ENCODE measurements at places on chromosomes 7 and 10.
A peak's percentile ranks its signal among the peaks of the same experiment; 100 is the strongest.

GRCh38 chr7:516216-516605 lies 3.4 kb downstream of the PDGFA start:
- H3K27ac ChIP-seq = no peak overlapping the region
- peaks cover 21% of the 10 kb centered on the region for H3K27me3 ChIP-seq
- peaks cover 9% of the 10 kb centered on the region for H3K4me1 ChIP-seq
- H3K36me3 ChIP-seq = no peaks in the 10 kb centered on the region
- DNase-seq = no peak

DNA sequence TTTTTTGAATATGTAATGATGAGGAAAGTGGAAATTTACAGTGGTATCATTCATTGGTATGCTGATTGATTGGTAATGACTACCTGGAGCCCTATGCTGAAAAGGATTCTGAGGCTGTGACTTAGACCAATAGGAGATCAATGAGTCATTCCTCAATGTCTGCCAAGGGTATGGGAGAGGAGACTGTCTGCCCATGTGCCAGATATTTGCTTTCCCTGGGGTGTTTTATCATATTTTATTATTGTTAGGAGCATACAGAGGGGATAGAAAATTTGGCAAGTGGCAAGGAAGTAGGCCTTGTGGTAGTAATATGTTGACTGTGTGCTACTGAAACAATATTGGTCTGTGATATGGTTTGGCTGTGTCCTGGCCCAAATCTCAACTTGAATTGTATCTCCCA lies 54.8 kb downstream of the ASAH2B start:
- H3K27ac ChIP-seq = no peak overlapping the region
- H3K27me3 ChIP-seq = peaks cover 15% of the 10 kb centered on the region
- H3K4me3 ChIP-seq = no peak overlapping the region
- H3K4me1 ChIP-seq = no peaks in the 10 kb centered on the region
- H3K36me3 ChIP-seq = peaks cover 3% of the 10 kb centered on the region

DNA sequence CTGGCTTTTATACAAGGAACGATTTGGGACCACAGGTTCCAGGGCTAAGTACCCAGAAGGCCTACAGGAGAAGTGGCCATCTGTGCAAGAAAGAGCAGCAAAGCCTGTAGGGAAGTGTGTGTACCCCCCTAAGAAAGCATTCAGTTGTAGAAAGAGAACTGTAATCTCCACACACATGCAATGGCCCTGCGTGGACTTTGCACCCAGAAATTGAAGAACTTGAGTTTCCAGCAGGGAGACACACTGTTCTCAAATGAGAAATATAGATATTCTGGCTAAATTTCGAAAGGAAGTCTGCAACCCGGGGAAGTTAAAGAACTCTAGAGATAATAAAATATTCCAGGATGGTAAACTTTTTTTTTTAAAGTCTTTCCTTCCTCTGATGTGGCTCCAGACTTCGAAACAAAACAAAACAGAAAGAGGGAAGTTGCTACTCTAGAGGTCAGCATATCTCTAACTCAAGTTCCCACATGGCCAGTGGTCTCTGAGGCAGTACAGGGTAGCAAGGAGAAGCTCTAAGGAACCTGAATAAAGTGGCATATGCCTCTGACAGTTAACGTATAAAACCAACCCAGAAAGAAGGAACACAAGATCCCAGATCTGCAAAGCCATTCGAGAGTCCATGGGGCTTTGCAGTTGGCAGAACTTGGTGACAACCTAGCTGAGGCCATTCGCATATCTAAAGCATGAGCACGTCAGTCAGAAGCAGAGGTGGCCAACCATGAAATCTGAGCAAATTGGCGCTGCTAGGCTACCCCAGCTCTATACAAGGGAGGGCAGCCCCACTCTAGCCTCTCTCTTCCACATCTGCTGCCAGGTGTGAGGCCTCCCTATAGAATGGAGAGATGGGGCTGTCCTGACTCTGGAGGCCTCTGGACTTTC lies 56.6 kb downstream of the ELMO1 start:
- no peaks in the 10 kb centered on the region for H3K36me3 ChIP-seq
- no peak for DNase-seq
- H3K27me3 ChIP-seq = no peaks in the 10 kb centered on the region

DNA sequence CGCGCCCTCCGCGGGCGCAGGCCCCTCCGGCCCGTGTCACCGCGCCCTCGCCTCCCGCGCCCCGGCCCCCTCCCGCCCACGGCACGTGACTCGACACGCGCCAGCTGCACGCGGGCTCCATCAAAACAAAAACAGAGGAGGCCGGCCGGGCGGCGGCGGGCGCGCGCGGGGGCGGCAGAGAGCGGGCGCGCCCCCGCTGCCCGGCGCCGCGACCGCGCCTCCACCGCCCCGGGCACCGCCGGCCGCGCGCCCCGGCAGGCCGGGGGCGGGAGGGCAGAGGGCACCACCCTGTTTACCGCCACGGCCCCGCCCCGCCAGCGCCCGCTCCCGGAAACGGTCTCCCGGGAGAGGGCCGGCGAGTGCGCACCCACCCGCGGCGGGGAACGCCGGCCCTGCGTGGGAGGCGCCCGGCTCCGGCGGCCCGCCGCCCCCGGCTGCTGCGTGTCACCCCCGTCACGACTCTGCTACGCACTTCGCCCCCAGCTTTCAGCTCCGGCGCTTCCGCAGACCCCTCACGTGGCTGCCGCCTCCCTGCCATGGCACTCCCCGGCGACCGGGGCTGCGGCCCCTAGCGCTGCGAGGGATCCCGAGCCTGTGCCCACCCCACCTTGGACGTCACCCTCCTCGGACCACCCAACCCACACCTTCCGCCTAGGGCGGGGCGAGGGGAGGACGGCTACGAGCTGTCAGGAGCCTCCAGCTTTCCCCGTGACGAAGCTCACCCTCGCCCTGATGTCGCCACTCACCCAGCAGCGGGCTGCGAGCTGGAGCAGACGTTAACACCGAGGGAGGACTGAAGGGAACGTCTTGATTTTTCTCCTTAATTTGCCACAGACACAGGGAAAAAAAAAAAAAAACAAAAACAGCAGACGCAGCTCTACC lies 221.6 kb upstream of the MKLN1 start:
- H3K4me1 ChIP-seq = peaks cover 70% of the 10 kb centered on the region
- H3K27ac ChIP-seq = peak overlapping the region; percentile 99
- no peaks in the 10 kb centered on the region for H3K27me3 ChIP-seq
- DNase-seq = peak; percentile 79

GRCh38 chr7:5064391-5065106 lies 18.9 kb downstream of the RBAK start:
- no peak for DNase-seq
- no peaks in the 10 kb centered on the region for H3K27me3 ChIP-seq
- H3K4me1 ChIP-seq = no peaks in the 10 kb centered on the region
- peaks cover 4% of the 10 kb centered on the region for H3K36me3 ChIP-seq
- H3K4me3 ChIP-seq = no peak overlapping the region
- no peak overlapping the region for H3K27ac ChIP-seq

DNA sequence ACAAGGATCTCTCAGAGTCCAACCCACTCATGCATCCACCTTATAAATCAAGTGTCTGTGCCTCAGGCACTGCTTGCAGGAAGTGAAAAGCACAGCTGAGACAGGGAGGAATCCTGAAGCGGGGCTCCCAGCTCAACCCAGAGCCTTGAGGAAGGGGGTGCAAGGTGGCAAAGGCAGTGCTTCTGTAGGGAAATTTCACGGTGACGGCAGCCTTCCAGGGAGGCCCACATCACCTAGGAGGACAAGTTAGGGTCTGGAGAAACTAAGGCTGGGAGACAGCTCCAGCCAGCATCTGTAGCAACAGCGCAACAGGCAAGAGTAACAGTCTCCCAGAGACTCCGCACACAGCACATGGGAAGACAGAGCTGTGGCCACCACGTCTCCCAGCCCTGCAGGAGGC lies 2.7 kb downstream of the AOC1 start:
- no peak for DNase-seq
- H3K27ac ChIP-seq = no peak overlapping the region
- peaks cover 10% of the 10 kb centered on the region for H3K36me3 ChIP-seq

DNA sequence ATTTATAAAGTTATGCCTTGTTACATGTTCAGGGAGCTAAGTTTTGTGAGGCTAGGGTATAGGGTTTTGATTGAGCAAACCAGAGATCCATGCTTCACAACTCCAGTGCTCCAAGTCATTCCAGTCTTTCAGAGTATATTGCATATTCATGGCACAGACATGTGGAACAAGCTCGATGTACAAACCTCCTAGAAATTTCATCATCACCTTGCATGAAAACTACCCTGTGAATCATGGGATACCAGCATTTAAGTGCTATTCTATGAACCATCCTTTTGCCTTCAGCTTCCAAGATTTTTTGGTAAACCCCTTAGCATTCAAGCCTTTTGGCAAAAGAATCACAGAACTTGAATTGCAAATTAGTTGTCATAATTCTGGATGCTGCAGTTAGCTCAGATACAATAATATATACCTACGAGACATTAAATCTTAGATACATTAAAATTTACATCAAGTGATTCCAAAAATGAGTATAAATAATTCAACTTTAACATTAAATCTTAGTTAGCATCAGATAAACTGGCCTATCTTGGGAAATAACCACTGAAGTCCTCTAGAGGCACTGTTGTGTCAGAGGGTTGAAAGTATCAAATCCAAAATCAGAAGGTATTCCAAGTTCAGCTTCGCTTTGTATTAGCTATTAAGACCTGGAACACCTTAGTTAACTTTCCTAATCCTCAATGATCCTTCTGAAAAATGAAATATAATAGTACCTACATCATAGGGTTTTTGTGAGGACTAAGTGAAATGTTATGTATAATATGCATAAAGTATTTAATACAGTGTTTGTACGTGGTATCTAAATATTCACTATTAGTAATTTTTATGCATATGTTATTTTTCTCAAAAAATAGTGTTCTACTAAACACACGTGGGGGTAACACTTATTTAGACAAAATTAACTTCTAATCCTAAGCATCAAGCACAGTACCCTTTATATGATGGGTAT lies 55.5 kb upstream of the CABCOCO1 start:
- no peak for DNase-seq
- no peaks in the 10 kb centered on the region for H3K4me1 ChIP-seq
- peaks cover 18% of the 10 kb centered on the region for H3K27me3 ChIP-seq
- no peaks in the 10 kb centered on the region for H3K36me3 ChIP-seq

- no peaks in the 10 kb centered on the region for H3K27me3 ChIP-seq
- no peaks in the 10 kb centered on the region for H3K36me3 ChIP-seq
- no peak overlapping the region for H3K27ac ChIP-seq
- H3K4me3 ChIP-seq = no peak overlapping the region
These were observed 442.0 kb downstream of the GFRA1 start for GRCh38 chr10:115831016-115831415.

- no peaks in the 10 kb centered on the region for H3K36me3 ChIP-seq
- DNase-seq = no peak
- no peak overlapping the region for H3K27ac ChIP-seq
- H3K4me1 ChIP-seq = peaks cover 5% of the 10 kb centered on the region
- no peak overlapping the region for H3K4me3 ChIP-seq
These were observed 62.8 kb downstream of the SH3PXD2A start for GRCh38 chr10:103792547-103792946.

DNA sequence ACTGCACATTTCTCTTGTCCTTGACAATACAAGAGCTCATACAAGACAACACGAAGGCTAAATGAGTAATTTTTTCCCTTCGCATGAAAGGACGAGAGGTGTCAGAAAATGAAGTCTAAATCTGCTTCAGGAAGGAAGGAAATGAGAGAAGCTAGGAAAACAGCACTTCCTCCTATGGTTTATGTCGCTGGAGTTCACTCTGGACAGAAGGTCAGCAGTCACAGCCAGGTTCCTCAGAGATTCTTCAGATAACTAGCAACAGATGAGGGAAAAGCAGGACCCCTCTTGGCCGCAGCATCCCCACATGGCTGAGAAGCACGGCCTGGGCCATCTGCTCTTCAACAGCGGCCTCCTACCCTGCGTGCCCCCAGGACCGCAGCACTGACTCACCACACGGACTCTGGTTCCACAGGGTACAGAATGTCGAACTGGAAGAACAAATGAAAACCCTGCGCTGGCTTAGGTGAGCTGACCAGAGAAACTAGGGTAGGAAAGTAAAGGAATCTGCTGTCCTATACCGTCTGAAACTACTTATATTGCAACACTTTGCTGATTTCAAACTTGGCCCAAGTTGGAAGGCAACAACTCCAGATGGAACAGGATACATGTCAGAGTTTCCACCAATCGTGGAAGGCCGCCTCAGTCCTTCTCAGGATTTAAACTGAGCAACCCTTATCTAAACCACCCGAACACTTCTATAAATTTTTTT lies 26.3 kb downstream of the DNMBP start:
- H3K36me3 ChIP-seq = no peaks in the 10 kb centered on the region
- H3K4me1 ChIP-seq = no peaks in the 10 kb centered on the region

- peaks cover 24% of the 10 kb centered on the region for H3K4me1 ChIP-seq
- H3K36me3 ChIP-seq = no peaks in the 10 kb centered on the region
- no peak overlapping the region for H3K27ac ChIP-seq
- H3K4me3 ChIP-seq = no peak overlapping the region
These were observed 165.7 kb upstream of the AHR start for GRCh38 chr7:17132726-17133125.

GRCh38 chr10:116686632-116687031 lies 55.7 kb downstream of the HSPA12A start:
- DNase-seq = no peak
- peaks cover 61% of the 10 kb centered on the region for H3K27me3 ChIP-seq
- H3K4me3 ChIP-seq = no peak overlapping the region
- peaks cover 8% of the 10 kb centered on the region for H3K4me1 ChIP-seq

DNA sequence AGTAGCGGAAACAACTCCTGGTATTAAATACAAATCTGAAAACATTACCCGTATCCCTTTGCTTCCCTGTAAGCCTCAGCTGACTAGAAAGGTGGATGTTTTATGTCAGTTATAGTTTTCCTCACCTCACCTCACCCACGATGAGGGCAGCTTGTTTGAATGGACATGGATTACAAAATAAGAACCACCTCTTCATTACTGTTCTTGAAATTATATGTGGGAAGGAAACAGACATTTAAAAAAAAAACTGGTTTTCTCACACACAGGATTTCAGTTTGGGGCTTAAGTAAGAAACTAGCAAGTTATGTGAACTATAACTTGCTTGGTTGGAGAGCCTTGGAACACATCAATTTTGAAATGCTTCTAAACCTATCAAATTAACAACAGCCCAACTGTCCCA lies 232.9 kb upstream of the CCDC6 start:
- no peaks in the 10 kb centered on the region for H3K27me3 ChIP-seq
- no peak overlapping the region for H3K4me3 ChIP-seq
- peaks cover 2% of the 10 kb centered on the region for H3K4me1 ChIP-seq
- no peak overlapping the region for H3K27ac ChIP-seq
- peaks cover 10% of the 10 kb centered on the region for H3K36me3 ChIP-seq

GRCh38 chr10:93363891-93364648 lies 118.1 kb downstream of the MYOF start:
- no peak overlapping the region for H3K27ac ChIP-seq
- H3K4me1 ChIP-seq = peaks cover 3% of the 10 kb centered on the region
- no peak overlapping the region for H3K4me3 ChIP-seq
- H3K27me3 ChIP-seq = peaks cover 14% of the 10 kb centered on the region
- DNase-seq = no peak
- no peaks in the 10 kb centered on the region for H3K36me3 ChIP-seq

DNA sequence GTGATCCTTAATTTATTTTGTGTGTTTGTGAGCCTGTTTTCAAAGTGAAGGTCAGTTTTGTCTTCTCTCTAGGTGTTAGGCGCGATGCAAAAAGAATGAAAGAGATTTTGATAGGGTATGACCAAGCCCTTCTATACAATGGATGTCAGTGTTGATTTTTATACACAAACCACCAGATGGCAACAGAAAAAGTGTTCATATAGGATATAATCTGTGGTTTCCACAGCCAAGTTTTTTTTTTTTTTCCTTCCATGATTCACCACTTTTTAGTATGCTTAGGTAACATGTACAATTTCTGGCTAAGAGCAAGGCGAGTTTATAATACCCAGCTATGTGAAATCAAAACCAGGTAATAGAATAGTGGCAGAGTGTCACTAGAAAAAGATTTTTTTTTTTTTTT lies 8.1 kb downstream of the SDK1 start:
- no peak overlapping the region for H3K27ac ChIP-seq
- H3K36me3 ChIP-seq = no peaks in the 10 kb centered on the region
- H3K4me3 ChIP-seq = no peak overlapping the region
- H3K4me1 ChIP-seq = no peaks in the 10 kb centered on the region
- DNase-seq = no peak
